ENCODE measurements at places on chromosomes 5 and 9.

GRCh38 chr5:156261275-156261939 is 65.6 kb upstream of the SGCD start:
- no peak for DNase-seq

DNA sequence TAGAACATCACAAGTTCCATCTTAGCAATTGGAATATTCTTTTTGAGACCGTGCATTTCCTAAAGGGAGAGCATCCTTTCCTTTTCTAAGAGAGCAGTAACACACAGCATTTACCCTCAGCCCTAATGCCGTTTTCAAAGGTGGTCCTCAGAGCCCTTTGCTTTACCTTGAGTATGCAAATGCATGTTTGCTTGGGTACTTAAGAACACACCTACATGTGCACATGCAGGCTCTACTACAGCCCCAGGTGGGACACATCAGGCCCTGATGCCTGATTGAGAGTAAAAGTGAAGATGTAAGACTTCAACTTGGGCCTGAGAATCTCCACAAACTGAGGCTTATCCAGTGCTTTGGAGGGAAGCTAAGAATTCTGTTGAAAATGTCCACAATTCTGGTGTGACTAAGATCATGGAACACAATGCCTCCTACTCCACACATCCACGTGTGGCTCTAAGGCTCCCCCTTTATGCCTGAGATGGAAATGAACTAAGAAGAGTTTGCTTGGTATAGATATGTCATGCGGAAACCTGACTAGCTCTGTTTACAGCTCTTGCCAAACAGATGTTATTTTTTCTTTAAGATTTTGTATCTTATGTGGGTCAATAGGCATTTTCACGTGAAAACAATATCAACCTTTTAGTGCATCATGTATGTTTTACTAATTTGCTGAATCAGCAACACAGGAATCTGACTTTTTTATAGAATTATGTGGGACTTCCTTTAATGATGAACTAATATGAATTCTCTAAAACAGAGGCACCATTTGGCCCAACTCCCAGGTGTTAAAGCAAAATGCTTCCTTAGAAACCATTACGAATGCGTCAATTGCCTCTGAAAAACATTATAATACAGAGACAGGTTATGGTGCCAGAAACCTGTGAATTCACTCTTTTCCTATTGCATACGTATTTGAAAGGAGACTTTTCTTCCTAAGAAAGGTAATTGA is 48.9 kb upstream of the SLC2A8 start:
- no peak for DNase-seq

- no peak for DNase-seq
Observed at GRCh38 chr5:431001-431710, 11.8 kb upstream of the EXOC3 start.

- no peak for DNase-seq
Observed at GRCh38 chr9:88571419-88571818, 36.4 kb downstream of the NXNL2 start.

DNA sequence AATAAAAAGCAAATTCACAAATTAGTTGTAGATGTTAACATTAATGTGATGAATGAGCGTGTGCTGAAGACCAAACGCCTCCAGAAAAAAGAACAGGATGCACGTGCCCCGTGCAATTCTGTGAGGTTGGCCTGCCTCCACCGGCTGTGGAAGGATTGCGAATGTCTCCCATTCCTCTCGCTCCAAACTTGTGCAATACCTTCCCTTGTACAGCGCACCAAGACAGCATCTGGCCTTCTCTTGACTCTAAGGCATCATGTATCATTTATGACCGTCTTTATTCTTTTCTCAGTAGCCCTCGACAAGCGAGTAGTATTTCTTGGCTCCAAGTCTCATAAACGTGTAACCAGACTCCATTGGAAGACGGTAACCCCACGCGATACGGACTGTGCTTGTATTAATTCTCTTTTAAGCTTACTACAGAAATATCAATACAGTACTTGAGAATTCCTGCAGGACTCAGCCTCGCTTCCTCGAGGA is 1.5 kb upstream of the TESK1 start:
- no peak for DNase-seq

DNA sequence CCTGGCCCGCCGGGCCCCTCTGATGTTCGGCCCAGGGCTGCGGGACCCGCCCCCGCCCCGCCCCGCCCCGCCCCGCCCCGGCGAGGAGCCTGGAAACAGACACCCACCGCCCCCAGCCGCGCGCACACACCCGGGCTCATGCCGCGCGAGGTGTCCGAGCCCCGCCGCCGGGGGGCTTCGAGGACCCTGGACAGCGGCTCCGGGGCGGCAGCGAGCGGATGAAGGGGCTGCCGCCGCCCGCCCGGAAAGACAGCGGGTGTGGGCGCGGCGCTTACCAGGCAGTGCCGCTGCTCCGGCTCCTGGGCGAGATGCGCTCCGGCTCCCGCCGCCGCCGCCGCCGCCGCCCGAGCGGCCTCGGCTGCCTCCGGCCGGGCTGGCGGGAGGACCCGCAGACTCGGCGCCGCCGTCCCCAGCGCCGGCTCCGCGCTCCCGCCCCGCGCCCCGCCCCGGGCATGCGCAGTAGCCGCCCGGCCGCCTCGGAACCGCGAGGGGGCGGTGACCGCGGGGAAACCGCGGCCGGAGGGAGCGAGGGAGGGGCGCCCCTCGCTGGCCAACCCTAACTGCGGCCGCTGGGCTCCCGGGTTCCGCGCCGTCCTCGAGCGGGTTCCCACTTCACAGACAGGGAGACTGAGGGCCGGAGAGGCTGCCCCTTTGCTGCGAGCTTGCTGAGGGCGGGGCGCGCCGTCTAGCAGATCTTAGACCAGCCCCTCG is at the start of gene GPRIN1:
TSS of gene GPRIN1 (minus strand) at position 433 of the 711 bp plus-strand sequence. CDS start 10,322 bp downstream, outside the sequence.
- DNase-seq = no peak

GRCh38 chr5:80035839-80036238 is 691 bp downstream of the THBS4 start:
- DNase-seq = no peak

Data from effector memory CD4-positive, alpha-beta T cell (primary cell).